ENCODE measurements at places on chromosomes 12 and 14.

DNA sequence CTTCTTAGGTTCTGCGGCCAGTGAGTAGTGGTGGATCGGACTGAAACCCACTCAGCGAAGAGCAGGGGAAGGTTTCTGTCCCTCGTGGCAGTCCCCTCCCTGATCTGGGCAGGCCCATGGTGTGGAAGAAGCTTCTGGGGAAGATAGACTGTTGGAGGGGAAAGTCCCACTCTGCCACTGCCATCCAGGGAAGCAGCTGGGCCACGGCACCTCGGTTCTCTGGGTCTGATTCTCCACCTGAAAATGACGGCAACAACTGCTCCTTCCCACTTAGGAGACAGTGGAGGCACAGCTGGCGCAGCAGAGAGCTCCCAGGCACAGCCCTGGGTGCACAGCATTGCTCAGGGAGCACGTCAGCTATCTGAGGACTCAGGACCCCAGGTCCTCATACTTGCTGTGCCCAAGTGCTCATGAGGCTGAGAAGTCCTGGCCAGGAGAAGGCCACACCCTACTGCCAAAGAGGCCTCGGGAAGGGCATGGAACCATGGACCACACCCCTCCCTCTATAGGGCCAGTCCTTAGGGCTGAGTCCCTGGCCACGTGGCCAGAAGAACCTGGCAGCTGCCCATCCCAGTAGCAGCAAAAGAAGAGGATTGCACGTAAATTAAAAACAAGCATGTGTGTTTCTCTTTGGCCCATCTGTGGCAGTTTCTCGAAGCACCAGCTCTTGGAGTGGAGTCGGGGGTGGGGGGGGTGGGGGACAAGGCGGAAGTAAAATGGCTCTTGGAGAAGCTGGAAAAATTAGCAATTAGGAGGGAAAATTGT, 85.3 kb upstream of the BCL11B start:
- DNase-seq, result no peak

GRCh38 chr14:70926235-70926830, 19.1 kb downstream of the PCNX1 start:
- no peak for DNase-seq

DNA sequence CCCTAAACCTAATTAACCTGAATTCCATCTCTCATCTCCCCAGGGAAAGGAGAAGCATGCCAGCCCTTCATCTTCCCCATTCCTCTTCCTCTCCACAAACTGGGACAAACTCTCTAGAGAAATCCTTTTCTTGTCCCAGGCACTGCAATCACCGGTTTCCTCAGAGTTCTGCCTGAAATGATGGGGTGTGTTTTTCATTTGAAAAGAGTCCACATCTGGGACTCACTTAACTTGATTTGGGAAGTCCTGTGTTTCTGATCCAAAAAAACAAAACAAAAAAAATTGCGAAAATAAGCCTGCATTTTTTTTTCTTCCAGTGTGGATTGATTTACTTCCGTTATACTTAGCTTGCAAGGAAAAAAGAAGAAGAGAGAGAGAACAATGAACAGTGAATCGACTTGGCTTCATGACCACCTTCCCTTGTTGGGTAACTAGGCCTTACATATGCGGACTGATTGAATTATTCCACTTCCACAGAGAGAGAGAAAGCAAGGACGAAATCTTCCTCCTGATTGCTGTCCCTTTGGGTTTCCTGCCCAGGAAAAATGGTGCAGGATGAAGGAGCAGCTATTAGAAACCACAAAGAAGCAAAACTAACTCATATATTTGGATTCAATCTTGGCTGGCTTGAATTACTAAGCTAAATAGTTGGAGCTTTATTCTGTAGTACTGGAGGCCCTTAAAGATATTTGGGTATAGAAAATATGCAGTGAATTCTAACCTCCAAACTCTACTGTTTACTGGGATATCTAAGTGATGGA, 506.2 kb upstream of the TBX3 start:
- DNase-seq, result no peak

GRCh38 chr12:84091651-84092050, 820.9 kb downstream of the SLC6A15 start:
- DNase-seq, result no peak

GRCh38 chr12:120227233-120228040, 26.5 kb upstream of the RPLP0 start:
- DNase-seq, result no peak

- DNase-seq, result peak; percentile 45
These were observed 273.1 kb downstream of the ZFP36L1 start for GRCh38 chr14:68519671-68520187.

DNA sequence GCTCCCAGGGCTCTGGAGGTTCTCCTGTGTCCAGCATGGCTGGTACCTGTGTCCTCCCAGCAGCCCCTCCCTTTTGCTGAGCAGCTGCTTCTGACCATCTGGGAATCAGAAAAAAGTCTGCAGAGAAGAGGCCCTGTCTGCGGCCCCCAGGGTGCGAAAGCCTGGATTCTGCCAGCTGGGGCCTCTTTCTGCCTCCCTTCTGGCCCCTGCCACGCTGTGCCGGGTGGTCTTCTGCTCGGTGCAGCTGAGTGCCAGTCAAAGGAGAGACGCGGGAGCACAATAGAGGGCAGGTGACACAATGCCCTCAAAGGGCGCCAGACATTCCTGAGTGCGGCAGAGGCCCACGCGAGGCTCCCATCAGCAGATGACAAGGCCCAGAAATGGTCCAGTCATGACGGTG, 12.6 kb downstream of the BTBD6 start:
- no peak for DNase-seq

DNA sequence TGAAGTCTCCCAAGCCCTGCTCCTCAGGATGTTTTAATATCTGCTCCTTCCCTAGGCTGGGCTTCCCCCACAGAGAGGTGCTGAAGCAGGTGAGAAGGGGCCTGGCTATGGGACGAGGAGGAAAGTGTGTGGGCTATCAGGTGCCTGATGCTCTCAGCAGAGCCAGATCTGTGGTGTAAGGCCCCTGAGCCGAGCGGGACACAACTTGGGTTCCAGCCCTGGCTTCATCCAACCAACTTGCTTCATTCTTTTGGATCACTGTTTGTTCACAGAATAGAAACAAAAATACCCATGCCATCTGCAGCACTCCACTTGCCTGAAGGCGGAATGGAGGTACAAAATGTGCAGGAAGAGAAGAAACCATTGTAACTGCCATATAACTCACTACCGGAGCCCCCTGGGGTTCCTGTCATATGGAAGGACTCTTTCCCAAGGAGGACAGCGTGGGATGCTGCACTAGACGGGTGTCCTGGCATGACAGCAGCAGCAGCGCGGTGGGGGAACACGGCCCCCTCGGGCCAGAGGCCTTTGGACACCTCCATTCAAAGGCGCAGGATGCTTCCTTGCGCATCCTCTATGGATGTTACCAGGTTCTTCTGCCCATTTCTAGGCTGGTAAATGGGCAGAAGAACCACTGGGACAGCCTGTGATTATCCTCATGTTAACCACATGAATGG, 95.8 kb downstream of the CRACR2A start:
- DNase-seq, result no peak

- DNase-seq, result no peak
These were observed 169.9 kb downstream of the CRADD start for GRCh38 chr12:93846936-93847516.

DNA sequence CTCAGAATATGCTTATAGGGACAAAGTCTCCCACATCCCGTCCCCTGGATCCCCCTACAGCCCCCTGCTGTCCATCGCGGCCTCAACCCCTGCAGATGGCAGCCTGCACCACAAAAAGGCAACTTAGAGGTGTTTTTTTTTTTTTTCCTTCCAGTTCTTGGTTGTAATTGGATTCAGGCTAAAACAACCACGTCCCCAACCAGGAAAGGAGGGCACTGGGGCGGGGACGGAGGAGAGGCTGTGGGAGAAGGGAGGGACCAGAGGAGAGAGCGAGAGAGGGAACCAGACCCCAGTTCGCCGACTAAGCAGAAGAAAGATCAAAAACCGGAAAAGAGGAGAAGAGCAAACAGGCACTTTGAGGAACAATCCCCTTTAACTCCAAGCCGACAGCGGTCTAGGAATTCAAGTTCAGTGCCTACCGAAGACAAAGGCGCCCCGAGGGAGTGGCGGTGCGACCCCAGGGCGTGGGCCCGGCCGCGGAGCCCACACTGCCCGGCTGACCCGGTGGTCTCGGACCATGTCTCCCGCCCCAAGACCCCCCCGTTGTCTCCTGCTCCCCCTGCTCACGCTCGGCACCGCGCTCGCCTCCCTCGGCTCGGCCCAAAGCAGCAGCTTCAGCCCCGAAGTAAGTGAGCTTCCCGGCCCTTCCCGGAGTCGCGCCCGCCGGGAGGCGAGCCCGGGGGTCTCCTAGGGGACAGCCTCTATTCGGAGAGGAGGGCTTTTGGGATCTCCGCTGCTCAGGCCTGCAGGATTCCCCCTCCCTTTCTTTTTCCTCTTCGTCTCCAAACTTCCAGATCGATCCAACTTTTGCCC, at the start of gene MMP14:
MMP14 (plus strand) TSS at position 285 of the 813 bp plus-strand sequence; CDS start at position 518, 233 bp downstream.
- peak; percentile 91 for DNase-seq

DNA sequence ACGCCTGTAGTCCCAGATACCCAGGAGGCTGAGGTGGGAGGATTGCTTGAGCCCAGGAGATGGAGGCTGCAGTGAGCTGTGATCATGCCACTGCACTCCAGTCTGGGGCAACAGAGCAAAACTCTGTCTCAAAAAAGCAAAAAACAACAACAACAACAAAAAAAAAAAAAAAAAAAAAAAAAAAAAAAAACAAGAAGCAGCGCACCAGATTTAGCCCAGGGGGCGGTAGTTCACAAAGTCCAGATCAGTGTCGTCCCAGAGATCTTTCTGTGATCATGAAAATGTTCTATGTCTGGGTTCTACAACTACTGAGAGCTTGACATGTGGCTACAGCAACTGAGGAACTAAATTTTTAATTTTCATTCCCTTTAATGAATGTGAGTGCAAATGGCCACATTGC, 27.4 kb downstream of the OAS2 start:
- peak; percentile 31 for DNase-seq

GRCh38 chr14:88856786-88857366, 32.4 kb downstream of the TTC8 start:
- no peak for DNase-seq

DNA sequence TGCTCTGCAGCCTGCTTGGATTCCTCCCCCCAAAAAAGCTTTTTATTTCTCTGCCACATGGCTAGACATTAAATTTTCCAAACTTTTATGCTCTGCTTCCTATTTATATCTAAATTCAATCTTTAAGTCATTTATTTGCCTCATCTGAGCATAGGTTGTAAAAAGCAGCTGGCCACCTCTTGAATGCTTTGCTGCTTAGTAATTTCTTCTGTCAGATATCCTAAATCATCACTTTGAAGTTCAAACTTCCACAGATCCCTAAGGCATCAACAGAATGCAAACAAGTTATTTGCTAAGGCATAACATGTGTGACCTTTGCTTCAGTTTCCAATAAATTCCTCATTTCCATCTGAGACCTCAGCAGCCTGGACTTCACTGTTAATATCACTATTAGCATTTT, 209.6 kb downstream of the FSCB start:
- DNase-seq, result no peak

DNA sequence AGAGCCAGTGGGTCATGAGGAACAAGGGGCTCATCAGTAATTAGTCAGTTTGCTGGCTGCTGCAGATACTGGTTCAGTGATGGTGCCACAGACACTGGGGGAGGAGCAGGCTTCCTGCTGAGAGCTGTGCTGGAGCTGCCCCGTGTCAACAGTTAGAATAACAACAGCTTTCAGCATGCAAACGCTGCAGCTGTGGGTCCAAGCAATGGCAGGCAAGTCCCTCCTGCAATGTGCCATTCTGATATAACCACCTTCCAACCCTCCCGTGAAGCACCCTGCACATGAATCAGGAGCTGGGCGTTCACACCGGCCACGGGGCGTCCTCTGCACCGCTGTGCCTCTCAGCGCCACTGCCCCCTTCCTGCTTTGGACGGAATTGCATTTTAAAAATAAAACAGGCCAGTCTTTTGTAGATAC, 258.4 kb upstream of the SFSWAP start:
- DNase-seq, result no peak

- DNase-seq, result no peak
These were observed 19.7 kb upstream of the DIABLO start for GRCh38 chr12:122245553-122245952.

- peak; percentile 32 for DNase-seq
These were observed 25.9 kb upstream of the STAB2 start for GRCh38 chr12:103561174-103561573.

DNA sequence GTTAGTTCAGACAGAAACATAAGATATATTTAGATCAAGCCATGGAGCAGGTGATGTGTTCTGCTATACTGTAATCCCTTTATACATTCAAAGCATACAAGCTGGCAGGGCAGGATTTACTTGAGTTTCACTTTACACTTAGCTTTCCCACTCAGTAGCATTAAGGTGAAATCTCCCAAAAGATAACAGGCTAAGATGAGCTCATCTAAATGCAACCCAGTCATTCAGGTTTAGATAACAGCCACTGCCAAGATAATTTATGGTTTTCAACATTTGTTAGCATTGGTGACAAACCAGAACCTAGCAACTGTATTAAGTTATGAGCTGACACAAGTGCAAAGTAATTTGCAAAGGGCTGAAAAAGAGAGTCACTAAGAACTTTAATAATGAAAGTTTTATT, 925.1 kb upstream of the ATXN7L3B start:
- DNase-seq, result no peak

All from fibroblast of the aortic adventitia (primary cell).